Epithelial cell of esophagus (primary cell): ENCODE measurements at places on chromosomes 2 and 18.
A peak's percentile ranks its signal among the peaks of the same experiment; 100 is the strongest.

DNA sequence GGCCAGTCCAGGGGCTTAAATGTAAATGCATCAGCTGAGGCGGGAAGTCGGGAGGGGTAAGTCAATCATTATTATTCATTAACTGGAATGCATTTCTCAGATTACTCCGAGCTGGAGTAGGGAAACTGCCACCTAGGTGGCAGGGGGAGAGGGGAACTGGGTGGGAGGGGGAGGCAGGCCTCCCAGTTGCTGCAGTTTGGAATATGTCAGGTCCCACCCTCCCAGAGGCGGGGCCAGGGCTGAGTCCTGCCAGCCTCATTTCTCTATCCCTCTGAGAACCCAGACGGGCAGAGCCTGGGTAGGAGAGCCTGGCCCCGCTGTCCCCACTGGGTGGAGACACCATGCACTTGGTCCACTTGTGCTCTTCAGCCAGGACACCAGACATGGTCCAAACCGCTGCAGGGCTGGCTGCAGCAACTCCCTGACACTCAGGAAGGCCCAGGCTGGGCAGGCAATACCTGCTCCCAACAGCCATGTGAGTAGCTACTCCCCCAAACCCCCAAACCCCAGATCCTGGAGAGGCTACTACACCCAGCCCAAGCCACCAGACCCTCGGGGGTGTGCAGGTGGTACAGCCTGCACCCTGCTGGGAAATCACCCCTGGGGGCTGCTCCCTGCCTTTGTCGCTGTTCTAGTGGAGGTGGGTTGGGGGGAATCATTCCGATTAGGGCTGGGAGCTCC is at the start of gene GPBAR1:
TSS of gene GPBAR1 (plus strand) at position 274 of the 681 bp plus-strand sequence. CDS start 1,710 bp downstream, outside the sequence.
- no peak for DNase-seq

GRCh38 chr2:3683748-3684454 is 19.5 kb upstream of the DCDC2C start:
- DNase-seq, result peak; percentile 13

DNA sequence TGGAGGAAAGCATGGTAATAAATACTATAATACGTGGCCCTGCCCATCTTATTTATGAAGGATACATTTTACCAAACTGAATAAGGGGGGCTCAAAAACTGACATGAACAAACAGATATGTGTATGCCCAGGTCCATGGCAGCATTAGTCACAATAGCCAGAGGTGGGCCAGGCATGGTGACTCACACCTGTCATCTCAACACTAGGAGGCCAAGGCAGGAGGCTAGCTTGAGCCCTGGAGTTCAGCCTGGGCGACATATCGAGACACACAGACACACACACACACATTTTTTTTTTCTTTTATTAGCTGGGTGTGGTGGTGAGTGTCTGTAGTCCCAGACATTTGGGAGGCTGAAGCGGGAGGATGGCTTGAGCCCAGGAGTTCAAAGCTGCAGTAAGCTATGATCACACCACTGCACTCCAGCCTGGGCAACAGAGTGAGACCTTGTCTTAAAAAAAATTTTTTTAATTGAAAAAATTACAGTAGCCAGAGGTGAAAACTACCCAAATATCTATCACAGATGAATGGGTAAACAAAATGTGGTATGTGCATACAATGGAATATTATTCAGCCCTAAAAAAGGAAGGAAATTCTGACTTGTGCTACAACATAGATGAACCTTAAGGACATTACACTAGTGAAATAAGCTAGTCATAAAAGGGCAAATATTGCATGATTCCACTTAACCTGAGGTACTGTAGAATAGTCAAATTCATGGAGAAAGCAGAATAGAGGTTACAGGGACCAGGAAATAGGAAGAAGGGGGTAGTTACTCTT is 8.0 kb downstream of the ATP8B1 start:
- DNase-seq, result no peak

GRCh38 chr18:63016270-63016669 is 300.9 kb downstream of the PHLPP1 start:
- DNase-seq, result peak; percentile 53

DNA sequence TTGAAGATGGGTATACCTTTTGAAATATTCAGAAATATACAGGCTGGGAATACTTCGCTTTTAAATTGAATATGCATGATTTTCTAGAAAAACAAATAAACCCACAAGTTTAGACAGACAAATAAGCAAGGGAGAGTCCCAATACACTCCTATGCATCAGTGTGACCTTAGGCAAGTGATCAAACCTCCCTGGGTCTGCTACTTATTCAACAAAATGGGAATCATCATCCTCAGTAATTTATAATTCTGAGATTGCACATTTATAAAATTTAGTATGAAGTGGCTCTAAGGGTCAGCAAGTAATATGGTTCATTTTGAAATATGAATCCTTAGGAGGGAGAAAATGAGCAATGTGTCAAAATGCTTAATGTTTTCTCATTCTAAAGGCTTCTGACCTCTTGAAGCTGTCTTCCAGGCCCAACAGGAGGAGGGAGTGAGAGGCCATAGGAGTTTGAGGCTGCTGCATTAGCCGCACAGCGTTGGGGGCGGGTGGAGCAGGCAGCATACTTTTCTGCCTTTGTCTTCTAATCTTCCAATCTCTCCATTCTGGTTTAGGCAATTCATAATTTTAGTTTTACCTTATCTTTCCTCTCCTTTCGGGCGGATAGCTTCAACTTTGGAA is 155.1 kb downstream of the TRIB2 start:
- DNase-seq, result no peak

DNA sequence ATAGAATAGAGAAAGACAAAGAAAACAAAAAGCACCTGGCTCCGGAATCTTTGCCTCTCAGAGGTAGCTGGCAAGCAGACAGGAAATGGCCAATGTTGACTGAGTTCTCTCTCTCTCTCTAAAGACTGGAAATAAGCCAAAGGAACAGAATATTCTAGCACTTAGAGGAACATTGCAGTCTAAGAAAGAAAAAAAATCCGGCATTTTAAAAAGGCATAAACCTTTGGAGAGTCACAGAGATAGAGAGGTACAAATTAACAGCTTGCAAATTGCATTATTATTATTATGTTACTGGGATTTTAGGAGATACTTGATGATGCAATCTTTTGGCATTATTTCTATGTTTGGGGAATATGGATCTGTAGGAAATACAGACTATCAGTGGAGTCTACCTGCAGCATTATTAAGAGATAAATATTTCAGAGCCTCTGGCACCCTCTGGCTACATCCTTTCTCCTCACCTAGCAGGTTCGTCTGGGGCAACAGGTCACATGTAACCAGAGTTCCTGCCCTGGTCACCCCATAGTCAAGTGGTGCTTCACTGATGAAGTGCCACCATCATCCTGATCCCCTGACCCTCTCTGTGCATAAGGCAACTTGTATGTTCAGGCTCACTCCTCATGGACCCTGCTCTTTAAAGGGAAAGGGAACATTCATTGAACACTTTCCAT is 318.9 kb upstream of the ACVR2A start:
- DNase-seq, result peak; percentile 58

DNA sequence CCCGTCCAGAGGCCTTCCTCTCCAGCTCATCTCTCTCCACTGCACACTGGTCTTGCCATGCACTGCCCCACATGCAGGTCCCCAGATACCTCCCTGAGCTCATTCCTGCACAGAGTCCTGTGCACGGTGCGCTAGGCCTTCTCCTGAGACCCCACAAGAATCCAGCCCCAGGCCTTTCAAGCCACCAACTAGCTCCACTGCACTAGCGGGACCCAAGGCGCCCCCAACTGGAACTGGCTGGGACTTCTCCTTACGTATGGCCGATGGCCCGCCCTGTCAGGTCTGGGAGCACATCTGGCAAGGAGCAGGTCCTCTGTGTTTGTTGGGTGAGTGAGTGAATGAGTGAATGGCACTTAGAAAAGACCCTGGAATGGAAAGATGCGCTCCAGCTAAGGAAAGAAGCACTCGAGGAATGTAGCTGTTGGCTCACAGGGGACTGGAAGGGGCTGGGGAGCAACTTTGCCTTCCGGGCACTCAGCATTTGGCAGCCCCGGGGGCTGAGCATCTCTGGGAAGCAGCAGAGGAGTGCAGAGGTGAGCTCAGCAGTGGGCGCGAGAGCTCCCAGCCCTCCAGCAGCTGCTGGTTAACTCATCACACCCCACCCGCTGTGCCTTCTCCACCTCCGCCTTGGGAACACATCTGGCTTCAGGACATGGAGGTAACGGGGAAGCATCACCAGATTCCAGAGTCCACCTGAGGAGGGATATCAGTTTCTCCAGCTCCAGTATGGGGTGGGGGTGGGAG is 223.1 kb downstream of the GLI2 start:
- peak; percentile 34 for DNase-seq

DNA sequence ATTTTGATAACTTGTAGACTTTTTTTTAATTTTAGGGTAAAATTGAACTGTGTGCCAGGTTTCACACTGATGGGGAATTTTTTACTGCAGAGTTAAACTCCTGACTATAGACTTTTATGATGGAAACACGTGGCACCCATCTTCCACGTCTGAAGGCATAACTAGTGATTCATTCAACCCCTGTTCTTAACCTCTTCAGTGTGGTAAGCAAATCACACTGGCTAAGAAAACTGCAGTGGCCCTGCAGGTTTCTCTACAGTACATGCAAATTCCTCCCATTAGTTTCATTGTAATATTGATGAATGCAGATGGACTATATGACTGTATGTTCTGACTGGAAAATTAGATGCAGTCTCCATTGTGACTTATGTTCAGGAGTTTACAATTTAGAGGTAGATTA is 47.2 kb downstream of the SMAD4 start:
- peak; percentile 36 for DNase-seq

- no peak for DNase-seq
These were observed 45.5 kb downstream of the SLC14A2 start for GRCh38 chr18:45660746-45661145.

DNA sequence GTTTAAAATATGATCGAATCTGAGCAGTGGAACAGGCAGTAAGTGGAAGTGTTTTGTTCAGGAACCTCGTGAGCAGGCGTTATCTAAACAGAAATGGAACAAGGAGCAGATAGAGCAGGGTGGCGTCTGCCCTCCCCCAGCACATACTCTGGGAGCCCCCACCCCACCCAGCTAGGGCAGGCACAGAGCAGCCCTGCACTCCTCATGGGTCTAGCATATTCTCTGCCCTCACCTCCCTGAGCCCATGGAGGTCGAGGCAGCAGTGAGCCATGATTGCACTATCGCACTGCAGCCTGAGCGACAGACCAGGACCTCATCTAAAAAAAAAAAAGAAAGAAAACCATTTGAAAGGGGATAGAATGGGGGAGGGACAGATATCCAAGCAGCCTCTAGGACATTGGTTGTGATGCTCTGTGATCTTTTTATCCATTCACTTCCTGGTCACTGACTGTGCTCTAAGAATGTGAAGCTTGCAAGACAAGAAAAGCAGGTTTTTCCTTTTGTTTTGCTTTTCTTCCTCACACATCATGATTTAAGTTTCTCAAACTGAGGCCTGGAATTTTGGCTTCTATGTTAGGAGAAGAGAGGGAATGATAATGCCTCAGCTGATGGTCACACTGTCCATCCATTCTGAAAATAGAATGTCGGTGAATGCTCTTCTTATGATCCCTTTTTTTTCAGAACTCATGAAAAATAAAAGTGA is 3.1 kb downstream of the MLPH start:
- DNase-seq, result peak; percentile 92

- no peak for DNase-seq
These were observed 980 bp upstream of the PPP4R1 start for GRCh38 chr18:9615280-9615797.

DNA sequence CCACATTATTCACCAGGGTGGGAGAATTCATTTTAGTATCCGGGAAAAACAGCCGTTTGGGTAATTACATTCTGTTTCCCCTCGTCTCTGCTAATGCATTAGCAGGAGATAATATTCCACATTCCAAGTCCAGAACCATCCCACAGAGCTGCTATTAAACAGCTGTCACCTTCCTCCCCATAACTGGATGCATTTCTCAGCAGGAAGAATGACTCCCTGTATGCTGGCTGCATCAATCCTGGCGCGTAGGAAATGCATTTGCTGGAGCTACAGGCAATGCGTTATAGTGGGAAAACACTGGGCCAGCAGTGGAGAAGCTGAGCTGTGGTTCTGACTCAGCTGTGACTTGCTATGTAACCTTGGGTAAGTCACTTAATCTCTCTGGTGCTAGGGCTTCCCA is 246.0 kb downstream of the CLIP4 start:
- no peak for DNase-seq

- peak; percentile 39 for DNase-seq
These were observed 1044.4 kb upstream of the CNTNAP5 start for GRCh38 chr2:122980671-122981070.

DNA sequence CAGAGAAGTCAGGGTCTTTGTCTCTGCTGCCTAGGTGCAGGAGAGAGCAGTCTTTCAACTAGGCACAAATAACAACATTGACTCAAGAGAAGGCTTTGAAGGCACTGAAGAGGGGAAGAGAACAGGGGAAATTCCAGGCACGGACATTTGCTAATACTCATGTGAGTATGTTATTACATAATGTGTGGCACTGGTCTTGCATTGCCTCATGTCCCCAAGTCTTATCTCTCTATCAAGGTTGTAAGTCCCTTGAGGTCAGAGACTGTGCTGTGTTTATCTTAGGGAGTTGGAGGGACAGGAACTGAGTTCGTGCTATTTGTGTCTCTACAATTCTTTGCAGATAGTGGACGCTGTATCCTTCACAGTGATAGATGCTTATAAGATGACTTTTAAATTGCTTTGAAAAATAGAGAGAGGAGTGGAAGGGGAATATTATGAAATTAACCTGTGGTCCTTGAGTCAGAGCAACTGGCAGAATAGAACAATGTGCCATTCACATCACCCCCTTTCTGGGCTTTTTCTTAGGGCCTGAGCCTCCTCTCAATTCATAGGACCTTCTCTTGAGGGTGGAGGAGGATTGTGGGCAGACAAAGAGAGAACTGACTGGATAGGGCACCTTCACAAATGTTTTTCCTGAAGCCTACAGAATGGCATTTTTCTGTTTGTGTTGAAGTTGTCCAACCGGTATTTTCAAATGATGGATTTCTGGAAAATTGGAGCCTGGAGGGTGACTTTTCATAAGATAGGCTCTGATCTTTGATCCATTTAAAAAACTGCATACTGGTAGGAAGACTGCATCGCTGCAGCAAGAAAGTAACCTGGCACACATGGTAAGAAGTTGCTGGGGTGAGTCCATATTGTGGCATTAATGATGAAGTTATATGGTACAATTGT is 96.6 kb upstream of the CXCR4 start:
- DNase-seq, result no peak

- no peak for DNase-seq
These were observed 229.6 kb downstream of the GBX2 start for GRCh38 chr2:235938611-235939010.

DNA sequence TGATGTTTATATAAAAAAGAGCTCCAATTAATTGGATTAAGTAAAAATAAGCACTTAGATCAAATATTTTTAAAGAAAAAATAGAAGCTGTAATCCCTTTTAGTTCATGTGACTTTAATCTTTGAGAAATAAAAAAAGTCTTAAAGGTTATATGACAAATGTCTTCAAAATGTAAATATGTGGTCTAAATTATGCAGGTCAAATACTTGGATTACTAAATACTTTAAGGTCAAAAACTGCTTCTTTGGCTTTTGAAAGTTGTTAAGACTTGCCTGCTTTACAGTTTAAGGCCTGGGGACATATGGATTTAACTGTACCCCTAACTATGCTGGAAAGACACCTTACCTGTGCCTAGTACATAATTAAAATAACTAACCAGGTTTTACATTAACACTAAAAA is 15.5 kb upstream of the PDK1 start:
- no peak for DNase-seq

GRCh38 chr2:158760887-158761286 is 34.2 kb upstream of the DAPL1 start:
- peak; percentile 28 for DNase-seq

- DNase-seq, result no peak
These were observed 127.4 kb upstream of the ZSWIM2 start for GRCh38 chr2:186976329-186976728.

GRCh38 chr2:231613663-231614558 is 21.2 kb downstream of the TEX44 start:
- DNase-seq, result peak; percentile 71

- DNase-seq, result no peak
These were observed 138.7 kb downstream of the SPP2 start for GRCh38 chr2:234189230-234189629.
